ENCODE measurements at places on chromosomes 5 and 9. TPM values are rescaled to one million over a fixed set of nuclear protein-coding genes. Genes with fewer than 3 reads are reported as not detected.
A peak's percentile ranks its signal among the peaks of the same experiment; 100 is the strongest.

DNA sequence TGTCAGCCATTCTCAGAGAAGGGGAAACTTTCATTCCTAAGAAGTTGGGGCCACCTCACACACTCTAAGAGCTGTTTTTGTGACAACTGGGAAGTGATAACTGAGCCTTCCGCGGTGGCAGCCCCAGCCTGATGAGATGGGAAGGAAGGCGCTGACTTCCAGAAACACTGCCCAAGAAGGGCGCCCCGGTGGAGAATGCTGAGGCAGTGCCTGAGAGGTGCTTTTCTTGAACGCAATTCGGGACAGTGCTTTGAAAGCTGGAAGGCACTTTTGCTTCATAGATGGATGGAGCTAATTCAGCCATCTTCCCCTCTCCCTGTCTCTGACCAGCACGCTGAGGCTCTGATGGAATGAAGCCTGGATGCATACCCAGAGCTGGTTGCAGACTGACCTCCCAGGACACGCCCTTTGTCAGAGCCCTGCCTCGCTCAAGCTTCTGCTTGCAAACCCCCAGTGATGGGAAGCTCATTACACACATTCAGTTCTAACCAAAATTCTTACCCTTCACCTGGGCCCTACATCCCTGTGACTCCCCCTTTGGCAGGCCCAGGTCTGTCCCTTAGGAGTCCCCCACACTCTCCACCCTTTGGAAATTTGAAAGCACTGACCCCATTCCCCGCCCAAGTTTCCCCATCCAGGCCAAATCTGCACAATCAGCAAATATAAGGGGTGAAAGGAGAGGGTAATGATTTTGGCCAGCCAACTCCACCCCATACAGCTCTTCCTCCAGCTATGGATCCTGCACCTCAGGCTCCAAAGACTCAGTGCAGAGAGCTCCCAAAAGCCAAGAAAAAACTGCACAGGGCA lies 66.6 kb upstream of the SLC25A51 start:
- no peaks in the 10 kb centered on the region for H3K36me3 ChIP-seq
- no peaks in the 10 kb centered on the region for H3K27me3 ChIP-seq
- no peak overlapping the region for H3K4me3 ChIP-seq

DNA sequence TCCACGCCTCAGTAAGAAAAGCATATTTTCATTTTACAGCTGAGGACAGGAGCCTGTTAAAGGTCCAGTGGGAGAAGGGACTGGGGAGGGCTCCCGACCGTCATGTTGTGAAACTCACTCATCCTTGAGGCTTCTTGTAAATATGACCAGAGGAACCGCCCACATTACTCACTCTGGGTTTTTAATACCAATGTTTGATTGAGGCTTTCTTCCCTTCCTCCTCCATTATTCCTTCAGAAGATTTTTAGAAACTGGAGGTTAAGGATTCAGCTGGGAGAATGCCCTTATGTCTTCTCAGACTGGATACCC lies 61.4 kb upstream of the GLRX start:
- H3K4me3 ChIP-seq = no peak overlapping the region
- no peak for DNase-seq
- H3K36me3 ChIP-seq = peaks cover 2% of the 10 kb centered on the region
- no peak overlapping the region for H3K27ac ChIP-seq

DNA sequence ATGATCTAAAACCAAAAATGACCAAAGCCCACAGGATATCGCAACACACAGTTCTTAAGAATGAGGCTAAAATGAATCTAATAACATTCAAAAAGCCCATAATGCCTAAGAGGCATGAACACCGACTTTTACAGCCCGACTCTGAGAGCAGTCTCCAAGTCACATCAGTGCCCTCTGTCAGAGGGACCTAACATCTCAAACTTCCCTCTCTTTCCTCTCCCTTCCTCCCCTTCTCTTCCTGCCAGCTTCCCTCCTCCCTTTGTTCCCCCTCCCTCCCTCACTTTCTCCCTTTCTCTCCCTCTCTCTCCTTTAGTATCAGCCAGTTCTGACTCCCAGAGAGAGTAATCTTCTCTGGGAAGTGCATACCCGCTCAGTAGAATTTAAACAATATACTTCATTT lies 154.4 kb downstream of the GLIS3 start:
- H3K27me3 ChIP-seq = peaks cover 15% of the 10 kb centered on the region
- DNase-seq = no peak
- H3K27ac ChIP-seq = no peak overlapping the region
- H3K36me3 ChIP-seq = no peaks in the 10 kb centered on the region
- H3K4me1 ChIP-seq = peaks cover under 1% of the 10 kb centered on the region
- H3K4me3 ChIP-seq = no peak overlapping the region

- no peaks in the 10 kb centered on the region for H3K4me1 ChIP-seq
- H3K27ac ChIP-seq = no peak overlapping the region
- no peaks in the 10 kb centered on the region for H3K36me3 ChIP-seq
- no peak overlapping the region for H3K4me3 ChIP-seq
- no peak for DNase-seq
- peaks cover 4% of the 10 kb centered on the region for H3K27me3 ChIP-seq
Measured at GRCh38 chr5:57538341-57538955, 55.8 kb upstream of the ACTBL2 start.

DNA sequence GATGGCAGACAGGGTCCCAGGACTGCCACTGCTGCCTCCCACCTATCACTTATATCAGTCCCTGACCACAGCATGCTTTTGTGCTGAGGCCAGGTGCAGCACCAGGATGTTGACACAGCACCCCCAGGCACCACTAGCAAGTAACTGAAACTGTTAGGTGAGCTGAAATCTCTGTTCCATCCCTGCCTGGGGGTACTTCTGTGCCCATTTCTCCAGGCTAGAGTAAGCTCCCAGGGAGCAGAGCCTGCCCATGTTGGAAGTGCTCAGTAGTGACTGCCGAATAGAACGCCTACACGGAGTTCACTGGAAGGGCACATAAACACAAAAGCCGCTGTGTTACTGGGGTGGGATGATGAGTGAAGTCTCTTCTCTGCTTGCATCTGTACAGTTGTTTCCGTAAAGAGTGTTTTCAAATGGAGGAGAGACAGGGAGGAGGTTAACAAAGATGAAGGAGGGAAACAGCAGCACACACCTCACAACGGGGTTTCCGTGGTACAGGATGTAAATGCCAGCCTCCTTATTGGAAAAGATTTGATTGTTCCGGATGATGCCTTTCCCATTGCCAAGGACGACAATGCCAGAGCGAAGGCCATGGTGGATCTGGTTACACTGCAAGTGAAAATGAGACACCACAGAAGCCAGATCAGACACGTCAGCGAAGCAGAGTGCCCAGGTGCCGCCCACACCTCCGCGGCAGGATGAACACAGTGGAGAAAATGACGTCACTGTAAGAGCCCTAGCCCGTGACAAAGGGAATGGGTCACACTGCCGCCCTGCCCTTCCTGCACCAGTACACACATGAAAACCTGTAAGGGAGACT lies 43.1 kb downstream of the POLR1E start:
- peak overlapping the region; percentile 91 for H3K27ac ChIP-seq
- H3K4me3 ChIP-seq = peak overlapping the region; percentile 64
- H3K4me1 ChIP-seq = peaks cover 13% of the 10 kb centered on the region
- no peaks in the 10 kb centered on the region for H3K27me3 ChIP-seq

SLC45A2 gene
- total RNA-seq = not detected

GRCh38 chr9:88531920-88532698 lies 2.9 kb upstream of the NXNL2 start:
- H3K27ac ChIP-seq = no peak overlapping the region
- peaks cover 41% of the 10 kb centered on the region for H3K27me3 ChIP-seq
- peak; percentile 40 for DNase-seq
- peaks cover 8% of the 10 kb centered on the region for H3K4me1 ChIP-seq
- H3K36me3 ChIP-seq = no peaks in the 10 kb centered on the region

- no peaks in the 10 kb centered on the region for H3K36me3 ChIP-seq
- no peak overlapping the region for H3K27ac ChIP-seq
- H3K4me1 ChIP-seq = no peaks in the 10 kb centered on the region
- DNase-seq = no peak
- no peaks in the 10 kb centered on the region for H3K27me3 ChIP-seq
- H3K4me3 ChIP-seq = no peak overlapping the region
Measured at GRCh38 chr9:13351778-13352386, 72.4 kb upstream of the MPDZ start.
